ENCODE measurements at places on chromosomes 12 and 14.

- no peak overlapping the region for H3K4me3 ChIP-seq
- no peaks in the 10 kb centered on the region for H3K36me3 ChIP-seq
- DNase-seq, result no peak
- H3K27me3 ChIP-seq, result peaks cover 3% of the 10 kb centered on the region
- H3K27ac ChIP-seq, result no peak overlapping the region
These were observed 3.8 kb downstream of the MYF5 start for GRCh38 chr12:80720516-80720915.

DNA sequence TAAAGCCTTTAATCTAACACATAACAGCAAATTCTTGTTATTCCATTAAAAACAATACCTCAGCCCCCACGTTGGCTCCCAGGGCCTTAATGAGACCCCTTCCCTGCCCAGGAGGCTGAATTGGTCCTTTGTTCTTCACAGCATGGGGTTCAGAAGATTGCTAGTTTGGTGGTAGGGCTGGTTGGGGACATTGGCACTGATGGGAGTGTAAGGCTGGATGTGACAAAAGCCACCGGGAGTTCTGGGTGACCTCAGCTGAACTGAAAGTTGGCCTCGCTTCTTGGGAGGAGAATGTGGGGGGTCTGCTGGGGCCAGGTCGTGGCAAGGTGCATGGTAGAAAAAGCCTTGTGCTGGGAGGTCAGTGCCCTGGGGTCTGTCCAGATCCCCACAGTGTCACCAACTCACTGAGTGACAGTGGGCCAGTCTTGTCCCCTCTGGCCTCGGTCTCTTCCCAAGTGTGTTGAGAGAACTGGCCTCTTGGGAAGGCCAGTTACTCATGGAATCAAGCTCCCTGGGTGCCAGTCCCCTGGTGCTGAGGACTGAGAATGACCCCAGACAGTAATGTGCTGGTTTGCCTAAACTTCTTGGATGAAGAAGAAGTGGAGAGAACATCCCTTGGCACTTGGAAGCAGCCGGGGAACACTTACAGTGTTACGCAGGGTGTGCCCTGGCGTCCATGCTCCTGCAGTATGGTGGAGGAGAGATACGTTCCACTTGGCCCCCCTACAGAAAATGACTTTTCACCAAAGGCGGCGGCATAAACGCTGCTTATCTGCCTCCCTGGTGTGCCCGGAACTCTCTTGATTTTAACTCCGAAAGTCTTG lies 283.7 kb upstream of the RTL1 start:
- no peaks in the 10 kb centered on the region for H3K36me3 ChIP-seq
- no peak overlapping the region for H3K4me3 ChIP-seq
- no peak overlapping the region for H3K27ac ChIP-seq
- peaks cover 1% of the 10 kb centered on the region for H3K27me3 ChIP-seq

- H3K36me3 ChIP-seq, result peaks cover 7% of the 10 kb centered on the region
- peak within 1 kb of the TSS; percentile 93 for H3K27ac ChIP-seq
- peak; percentile 65 for DNase-seq
- H3K27me3 ChIP-seq, result no peaks in the 10 kb centered on the region
These were observed at the start of gene SYNE3 for GRCh38 chr14:95516554-95517181. Gene SYNE3, minus strand, starts transcription at chr14:95516650. Its CDS starts 40,829 bp downstream, at chr14:95475821.

DNA sequence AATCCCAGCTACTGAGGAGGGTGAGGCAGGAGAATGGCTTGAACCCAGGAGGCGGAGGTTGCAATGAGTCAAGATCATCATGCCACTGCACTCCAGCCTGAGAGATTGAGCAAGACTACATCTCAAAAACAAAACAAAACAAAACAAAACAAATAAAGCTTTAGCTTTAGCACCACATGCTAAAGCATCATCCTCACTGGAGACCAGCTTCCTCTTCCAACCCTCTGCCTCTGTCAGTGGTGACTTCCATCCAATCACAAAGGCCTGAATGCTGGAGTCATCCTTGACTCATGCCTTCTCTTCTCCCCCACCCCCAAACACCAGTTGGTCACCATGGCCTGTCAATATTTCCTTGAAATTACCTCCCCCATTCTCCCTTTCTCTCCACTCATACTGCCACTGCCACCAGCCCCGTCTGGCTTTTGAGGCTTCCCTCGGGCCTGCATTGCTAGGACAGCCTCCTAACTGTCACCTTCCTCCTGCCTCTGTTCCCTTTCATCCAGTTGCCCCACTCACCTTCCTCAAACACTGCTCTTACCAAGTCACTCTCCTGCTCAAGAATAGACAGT lies 1.4 kb downstream of the ZNF385A start:
- H3K4me1 ChIP-seq, result peaks cover 14% of the 10 kb centered on the region
- no peaks in the 10 kb centered on the region for H3K27me3 ChIP-seq
- H3K36me3 ChIP-seq, result no peaks in the 10 kb centered on the region
- no peak overlapping the region for H3K4me3 ChIP-seq
- peak overlapping the region; percentile 0 for H3K27ac ChIP-seq
- DNase-seq, result peak; percentile 70

DNA sequence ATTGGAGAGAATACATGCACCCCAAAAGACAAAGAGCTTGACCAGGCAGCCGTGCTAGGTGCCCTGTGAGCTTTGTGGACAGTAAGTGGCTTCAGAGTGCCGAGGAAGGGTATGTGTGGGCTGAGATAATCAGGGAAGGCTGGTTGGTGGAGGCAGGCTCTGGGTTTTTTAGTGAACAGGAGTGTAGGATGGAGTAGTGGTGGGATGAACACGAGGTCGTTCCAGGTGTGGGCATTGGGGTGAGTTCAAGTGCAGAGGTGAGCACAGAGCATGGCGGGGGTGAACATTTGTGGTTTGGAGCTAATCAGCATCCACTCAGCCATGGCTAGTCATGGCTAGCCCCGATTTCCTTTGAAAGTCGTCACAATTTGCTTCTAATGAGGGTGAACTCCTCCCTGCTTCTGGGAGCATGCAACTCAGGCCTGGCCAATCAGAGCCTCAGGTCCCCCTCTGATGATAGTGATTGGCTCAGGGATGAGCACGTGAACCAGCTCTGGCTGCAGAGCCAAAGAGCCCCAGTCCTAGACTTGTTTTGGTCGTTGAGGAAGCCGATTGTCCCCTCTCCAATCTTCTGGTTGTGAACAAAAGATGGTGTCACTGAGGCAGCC lies 40.7 kb upstream of the TCL1B start:
- H3K4me1 ChIP-seq, result no peaks in the 10 kb centered on the region
- peaks cover 3% of the 10 kb centered on the region for H3K27me3 ChIP-seq
- no peak for DNase-seq
- H3K4me3 ChIP-seq, result no peak overlapping the region
- H3K36me3 ChIP-seq, result no peaks in the 10 kb centered on the region

- no peak for DNase-seq
- no peak overlapping the region for H3K4me3 ChIP-seq
- no peak overlapping the region for H3K27ac ChIP-seq
- H3K27me3 ChIP-seq, result no peaks in the 10 kb centered on the region
These were observed 117.0 kb upstream of the DYRK2 start for GRCh38 chr12:67531501-67531900.

GRCh38 chr12:77575376-77575919 lies 255.2 kb upstream of the NAV3 start:
- H3K27me3 ChIP-seq, result no peaks in the 10 kb centered on the region
- DNase-seq, result no peak
- no peaks in the 10 kb centered on the region for H3K4me1 ChIP-seq
- no peak overlapping the region for H3K27ac ChIP-seq
- H3K36me3 ChIP-seq, result no peaks in the 10 kb centered on the region
- no peak overlapping the region for H3K4me3 ChIP-seq

DNA sequence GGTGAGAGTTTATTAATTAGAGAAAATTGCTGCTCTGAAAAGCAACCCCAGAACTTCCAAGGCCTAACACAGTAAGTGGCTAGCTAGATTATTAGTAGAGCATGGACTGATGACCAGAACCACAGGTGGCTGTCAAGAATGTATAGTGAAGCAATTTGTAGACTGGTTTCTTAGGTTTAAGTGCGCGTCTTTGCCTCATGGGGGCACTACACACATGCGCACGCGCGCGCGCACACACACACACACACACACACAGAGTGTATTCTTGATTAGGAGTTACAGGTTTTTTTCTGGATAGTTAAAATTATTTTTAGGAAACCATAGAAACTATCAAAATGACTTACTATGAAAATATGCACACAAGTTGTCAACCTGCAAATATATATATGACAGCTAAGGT lies 66.5 kb downstream of the BHLHE41 start:
- H3K4me3 ChIP-seq, result no peak overlapping the region
- H3K4me1 ChIP-seq, result no peaks in the 10 kb centered on the region
- no peaks in the 10 kb centered on the region for H3K36me3 ChIP-seq
- DNase-seq, result no peak
- peaks cover 2% of the 10 kb centered on the region for H3K27me3 ChIP-seq
- H3K27ac ChIP-seq, result no peak overlapping the region

DNA sequence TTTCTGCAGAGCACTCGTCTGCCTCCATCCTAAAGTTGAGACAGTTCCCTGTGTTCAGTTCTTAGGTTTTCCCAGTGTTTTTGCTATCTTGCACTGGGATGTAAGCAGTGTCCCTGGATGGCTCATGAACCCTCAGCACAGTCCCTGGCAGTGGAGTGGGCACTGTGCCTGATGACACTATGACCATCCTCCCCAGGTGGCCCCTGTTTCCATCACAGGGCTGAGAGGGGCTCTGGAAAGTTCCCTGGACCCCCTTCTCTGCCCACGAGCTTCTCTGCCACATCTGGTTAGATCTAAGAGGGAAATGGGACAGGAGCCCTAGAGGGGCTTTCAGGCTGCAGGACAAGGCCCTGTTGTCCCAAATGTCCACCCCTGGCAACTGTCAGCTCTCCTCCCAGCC lies 249.8 kb upstream of the SFSWAP start:
- H3K4me1 ChIP-seq, result no peaks in the 10 kb centered on the region
- H3K4me3 ChIP-seq, result no peak overlapping the region
- no peak for DNase-seq
- H3K27ac ChIP-seq, result no peak overlapping the region

GRCh38 chr14:56247495-56248200 lies 129.4 kb downstream of the PELI2 start:
- no peak overlapping the region for H3K27ac ChIP-seq
- no peaks in the 10 kb centered on the region for H3K4me1 ChIP-seq
- no peak overlapping the region for H3K4me3 ChIP-seq
- DNase-seq, result no peak
- no peaks in the 10 kb centered on the region for H3K27me3 ChIP-seq

- H3K36me3 ChIP-seq, result peaks cover 2% of the 10 kb centered on the region
- no peak overlapping the region for H3K4me3 ChIP-seq
- H3K27ac ChIP-seq, result peak overlapping the region; percentile 57
- peaks cover 69% of the 10 kb centered on the region for H3K4me1 ChIP-seq
- no peaks in the 10 kb centered on the region for H3K27me3 ChIP-seq
- DNase-seq, result no peak
These were observed 28.5 kb downstream of the WNK1 start for GRCh38 chr12:780750-781379.

- no peaks in the 10 kb centered on the region for H3K36me3 ChIP-seq
- H3K27me3 ChIP-seq, result no peaks in the 10 kb centered on the region
- H3K27ac ChIP-seq, result no peak overlapping the region
- DNase-seq, result no peak
These were observed 121.5 kb downstream of the CALM1 start for GRCh38 chr14:90518069-90518940.

DNA sequence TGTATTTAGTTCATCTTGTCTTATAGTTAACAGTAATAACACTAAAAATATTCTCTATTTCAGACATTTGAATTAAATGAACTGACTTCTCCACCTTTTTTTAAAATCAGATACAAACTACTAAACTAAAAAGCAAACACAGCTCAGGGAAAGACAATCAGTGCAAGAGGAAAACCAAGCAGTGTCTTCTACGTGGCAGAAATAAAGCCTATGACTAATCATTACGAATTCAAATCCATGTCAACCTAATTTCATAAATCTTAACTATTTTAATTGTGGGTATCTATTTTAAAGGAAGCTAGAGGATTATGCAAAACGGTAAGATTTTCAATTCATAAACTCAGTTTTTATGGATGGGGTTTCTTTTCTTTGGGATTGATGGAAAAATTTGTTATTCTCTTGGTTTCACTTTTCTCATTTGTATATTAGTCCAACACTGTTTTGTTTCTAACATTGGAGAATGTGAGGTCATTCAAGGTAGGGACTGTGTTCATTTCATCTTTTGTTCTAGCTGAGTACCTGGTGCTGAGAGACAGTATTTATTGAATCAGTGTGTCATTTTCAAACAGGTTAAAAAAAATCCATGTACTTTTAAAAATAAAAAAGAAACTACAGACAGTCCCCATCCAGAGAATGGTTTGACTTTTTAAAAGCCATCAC lies 12.8 kb upstream of the PALS1 start:
- H3K27me3 ChIP-seq, result peaks cover 3% of the 10 kb centered on the region
- no peak overlapping the region for H3K27ac ChIP-seq
- no peaks in the 10 kb centered on the region for H3K36me3 ChIP-seq
- no peaks in the 10 kb centered on the region for H3K4me1 ChIP-seq
- H3K4me3 ChIP-seq, result no peak overlapping the region
- DNase-seq, result no peak

DNA sequence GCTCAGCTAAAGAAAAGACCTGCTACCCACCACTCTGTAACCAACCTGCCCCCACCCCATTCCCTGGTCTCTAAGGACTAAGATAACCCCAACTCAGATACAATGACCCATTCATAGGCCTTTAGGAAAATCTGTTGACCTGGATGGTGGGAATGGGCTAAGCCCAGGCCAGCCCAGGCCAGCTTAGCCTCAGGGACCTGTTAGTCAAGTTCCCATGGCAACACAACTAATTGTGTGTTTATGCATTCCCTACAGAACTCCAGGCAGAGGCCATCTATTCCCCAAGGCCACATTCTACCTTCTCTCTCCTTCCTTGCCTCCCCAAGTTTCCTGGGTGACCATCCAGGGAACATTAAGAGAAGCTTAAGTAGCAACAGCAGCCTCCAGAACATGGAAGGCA lies 16.1 kb upstream of the KRT8 start:
- peaks cover 2% of the 10 kb centered on the region for H3K4me1 ChIP-seq
- no peaks in the 10 kb centered on the region for H3K36me3 ChIP-seq
- no peak overlapping the region for H3K4me3 ChIP-seq
- DNase-seq, result no peak
- no peak overlapping the region for H3K27ac ChIP-seq

- peak overlapping the region; percentile 99 for H3K27ac ChIP-seq
- peaks cover 30% of the 10 kb centered on the region for H3K36me3 ChIP-seq
- peaks cover 66% of the 10 kb centered on the region for H3K4me1 ChIP-seq
These were observed 281.1 kb upstream of the AMIGO2 start for GRCh38 chr12:47360771-47361388.

GRCh38 chr12:70048521-70049250 lies 194.5 kb upstream of the CNOT2 start:
- no peaks in the 10 kb centered on the region for H3K4me1 ChIP-seq
- no peak overlapping the region for H3K4me3 ChIP-seq
- no peak for DNase-seq
- H3K27ac ChIP-seq, result no peak overlapping the region
